ENCODE measurements at places on chromosomes 12 and 14.

DNA sequence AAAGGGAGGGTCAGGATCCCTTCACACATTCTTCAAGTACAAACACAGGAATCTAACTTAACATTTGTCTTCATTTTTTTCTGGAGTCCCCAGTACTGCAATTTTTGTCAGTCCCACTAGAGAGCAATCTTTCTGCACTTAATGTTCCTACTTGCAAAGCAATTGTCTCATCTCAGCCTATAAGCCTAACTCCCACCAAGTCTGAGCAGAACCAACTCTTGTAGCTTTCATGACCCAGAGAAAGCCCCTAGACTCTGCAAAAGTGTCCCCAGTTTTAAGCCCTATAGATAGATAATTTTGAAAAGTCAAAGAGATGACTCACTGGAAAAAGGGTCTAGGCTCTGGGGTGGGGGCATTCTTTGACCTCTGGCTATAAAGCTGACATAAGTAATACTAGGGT is 1.8 kb upstream of the ZBTB39 start:
- no peak for DNase-seq

DNA sequence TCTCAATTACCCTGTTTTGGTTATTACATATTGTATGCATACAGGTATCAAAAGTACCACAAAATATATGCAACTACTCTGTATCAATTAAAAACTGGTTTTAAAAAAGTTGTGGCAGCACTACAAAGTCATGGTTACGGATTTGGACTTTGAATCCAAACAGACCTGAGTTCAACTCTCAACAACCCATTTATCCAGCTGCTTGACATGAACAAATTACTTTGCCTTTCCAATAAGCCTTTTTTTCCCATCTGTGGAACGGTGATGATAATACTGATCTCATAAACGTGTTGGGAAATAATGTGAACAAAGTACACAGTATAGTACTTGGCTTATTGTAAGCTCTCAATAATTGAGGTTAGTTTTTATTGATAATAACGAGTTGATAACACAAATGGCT is 85.0 kb downstream of the MNAT1 start:
- DNase-seq = no peak

DNA sequence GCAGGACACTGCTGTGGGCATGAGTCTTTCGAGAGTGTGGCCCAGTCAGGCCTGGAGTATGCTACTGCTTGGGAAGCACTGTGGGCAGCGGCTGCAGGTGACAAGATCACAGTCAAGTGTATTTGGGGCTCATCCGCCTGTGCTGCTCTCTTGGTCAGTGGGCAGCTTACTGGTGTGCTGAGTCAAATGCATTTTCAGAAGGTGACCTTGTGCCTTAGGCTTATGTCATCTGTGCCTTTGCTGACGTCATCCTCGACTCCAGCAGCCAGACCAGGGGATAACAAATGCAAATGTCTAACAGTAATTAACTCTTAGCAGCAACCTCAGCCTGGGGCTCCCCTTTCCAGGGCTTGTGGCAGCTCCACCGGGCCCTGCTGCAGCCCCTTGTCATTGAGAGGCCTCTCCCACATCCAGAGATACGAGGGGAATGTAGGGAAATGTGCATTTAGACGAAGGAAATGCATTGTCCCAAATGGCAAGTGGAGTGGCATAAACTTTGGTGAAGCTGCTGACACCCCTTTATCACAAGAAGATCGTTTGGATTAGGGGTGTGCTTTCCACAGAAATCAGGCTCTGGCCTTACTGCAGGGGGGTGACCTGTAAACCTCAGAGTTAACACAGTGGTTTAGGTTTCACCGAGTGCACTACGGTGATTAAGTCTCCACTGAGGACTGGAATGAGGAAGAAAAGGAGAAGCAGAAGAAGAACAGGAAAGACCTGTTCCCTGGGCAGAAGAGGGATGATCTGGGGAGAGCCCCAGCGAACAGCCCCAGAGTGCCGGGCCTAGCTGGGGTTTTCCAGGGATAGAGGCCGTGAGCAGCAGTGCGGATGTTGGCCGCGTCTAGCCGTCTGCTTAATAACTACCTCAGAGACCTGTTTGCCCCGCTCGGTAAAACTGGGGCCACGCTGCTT is 39.7 kb downstream of the PSMA6 start:
- DNase-seq = no peak

GRCh38 chr12:97375310-97375709 is 87.3 kb upstream of the RMST start:
- no peak for DNase-seq

GRCh38 chr14:106879241-106879640 is 1352.9 kb downstream of the TMEM121 start:
- DNase-seq = no peak

DNA sequence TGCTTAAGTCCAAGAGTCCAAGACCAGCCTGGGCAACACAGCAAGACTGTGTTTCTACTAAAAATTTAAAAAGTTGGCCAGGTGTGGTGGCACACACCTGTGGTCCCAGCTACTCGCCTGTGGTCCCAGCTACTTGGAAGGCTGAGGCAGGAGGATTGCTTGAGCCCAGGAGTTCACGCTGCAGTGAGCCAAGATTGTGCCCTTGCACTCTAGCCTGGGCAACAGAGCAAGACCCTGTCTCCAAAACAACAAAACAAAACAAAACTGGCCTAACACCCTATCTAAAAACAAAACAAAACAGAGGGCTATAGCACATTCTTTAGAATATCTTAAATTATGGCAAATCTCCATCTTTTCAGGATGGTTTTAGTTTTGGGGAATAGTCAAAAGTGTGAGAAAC is 3.1 kb upstream of the LYZ start:
- no peak for DNase-seq

DNA sequence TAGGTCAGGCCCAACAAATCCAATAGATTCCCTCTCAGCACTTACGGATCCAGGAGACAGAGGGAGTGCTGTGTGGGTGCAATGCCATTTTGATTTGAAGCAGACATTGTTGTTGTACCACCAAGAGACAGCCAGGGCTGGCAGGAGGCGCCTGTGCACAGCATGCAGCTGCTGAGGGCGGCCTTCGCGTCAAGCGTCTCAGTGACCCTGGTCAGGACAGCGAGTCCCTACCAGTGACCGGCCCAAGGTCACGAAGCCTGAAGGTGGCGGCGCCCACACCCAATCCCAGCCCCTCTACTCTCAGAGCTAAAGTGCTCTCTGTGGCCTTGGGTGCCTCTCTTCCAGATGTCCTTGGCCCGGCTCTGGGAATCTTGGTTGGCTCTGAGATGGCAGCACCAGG is 40.5 kb downstream of the PRMT8 start:
- no peak for DNase-seq

- DNase-seq = no peak
Observed at GRCh38 chr12:118356809-118357256, 15.9 kb downstream of the TAOK3 start.

- no peak for DNase-seq
Observed at GRCh38 chr12:127507341-127507740, 759.6 kb upstream of the TMEM132C start.

GRCh38 chr14:104933746-104934733 is 9.4 kb downstream of the PLD4 start:
- no peak for DNase-seq

DNA sequence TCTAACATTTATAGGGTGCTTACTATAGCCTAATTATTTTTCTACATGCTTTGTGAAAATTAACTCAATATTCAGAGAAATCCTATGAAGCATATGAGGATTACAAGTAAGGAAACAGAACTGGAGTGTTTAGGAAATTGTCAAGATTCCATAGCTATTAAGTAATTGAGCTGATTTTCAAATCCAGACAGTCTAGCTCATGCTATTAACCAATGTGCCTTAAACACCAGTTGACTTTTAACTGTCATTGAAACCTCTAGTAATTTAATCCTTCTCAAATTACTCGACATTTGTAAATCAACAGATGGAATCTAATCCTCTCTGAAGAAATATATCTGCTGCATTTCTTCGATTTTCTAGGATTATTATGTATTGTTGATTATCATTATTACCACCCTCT is 488.9 kb downstream of the MDGA2 start:
- no peak for DNase-seq
